ENCODE measurements at places on chromosomes 5 and 9.

- DNase-seq: no peak
Measured at GRCh38 chr5:68928617-68929302, 165.1 kb upstream of the SLC30A5 start.

- DNase-seq: no peak
Measured at GRCh38 chr9:110918316-110919049, 119.8 kb downstream of the LPAR1 start.

- DNase-seq: no peak
Measured at GRCh38 chr9:18595597-18595996, 121.6 kb downstream of the ADAMTSL1 start.

- no peak for DNase-seq
Measured at GRCh38 chr5:99765011-99765410, 770.2 kb upstream of the FAM174A start.

DNA sequence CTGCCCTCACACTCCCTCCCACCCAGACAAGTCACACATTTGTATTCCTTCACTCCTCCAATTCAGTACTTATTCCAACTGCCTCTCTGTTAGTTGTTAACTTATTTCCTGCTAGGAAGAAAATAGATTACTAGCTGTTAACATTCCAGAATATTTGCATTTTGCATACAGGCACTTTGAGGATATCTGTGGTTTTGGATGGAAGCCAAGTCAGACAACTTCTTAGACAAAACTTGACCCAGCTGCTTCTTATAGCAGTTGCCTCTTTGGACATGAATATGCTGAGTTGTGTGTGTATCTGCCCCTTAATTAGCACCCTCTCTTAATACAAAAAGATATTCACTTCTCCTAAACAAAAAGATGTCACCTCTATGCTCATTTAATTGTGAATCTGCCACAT is 1280.6 kb upstream of the ACO1 start:
- DNase-seq: no peak

DNA sequence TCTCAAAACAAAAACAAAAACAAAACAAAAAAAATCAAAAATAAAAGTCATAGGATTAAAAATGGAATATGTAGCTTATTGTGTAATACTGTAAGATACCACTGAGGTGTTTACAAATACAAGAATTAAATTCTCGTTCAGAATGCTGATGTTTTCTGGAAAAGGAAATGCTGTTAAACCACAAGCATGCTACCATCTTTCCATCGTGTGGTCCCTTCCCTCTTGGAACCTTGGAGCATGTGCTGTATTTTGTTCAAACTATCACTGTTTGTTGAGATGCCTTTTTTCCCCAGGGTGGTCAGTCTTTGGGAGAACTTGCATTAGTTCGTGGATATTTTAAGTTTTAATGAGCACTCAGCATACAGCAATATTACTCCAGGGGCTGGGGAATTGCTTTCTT is 39.7 kb downstream of the SUB1 start:
- no peak for DNase-seq

GRCh38 chr9:82939451-82939850 is 123.5 kb downstream of the RASEF start:
- DNase-seq: no peak
